ENCODE measurements at places on chromosomes 7 and 10.

GRCh38 chr10:56991591-56992069, 630.6 kb upstream of the ZWINT start:
- DNase-seq: peak; percentile 8

DNA sequence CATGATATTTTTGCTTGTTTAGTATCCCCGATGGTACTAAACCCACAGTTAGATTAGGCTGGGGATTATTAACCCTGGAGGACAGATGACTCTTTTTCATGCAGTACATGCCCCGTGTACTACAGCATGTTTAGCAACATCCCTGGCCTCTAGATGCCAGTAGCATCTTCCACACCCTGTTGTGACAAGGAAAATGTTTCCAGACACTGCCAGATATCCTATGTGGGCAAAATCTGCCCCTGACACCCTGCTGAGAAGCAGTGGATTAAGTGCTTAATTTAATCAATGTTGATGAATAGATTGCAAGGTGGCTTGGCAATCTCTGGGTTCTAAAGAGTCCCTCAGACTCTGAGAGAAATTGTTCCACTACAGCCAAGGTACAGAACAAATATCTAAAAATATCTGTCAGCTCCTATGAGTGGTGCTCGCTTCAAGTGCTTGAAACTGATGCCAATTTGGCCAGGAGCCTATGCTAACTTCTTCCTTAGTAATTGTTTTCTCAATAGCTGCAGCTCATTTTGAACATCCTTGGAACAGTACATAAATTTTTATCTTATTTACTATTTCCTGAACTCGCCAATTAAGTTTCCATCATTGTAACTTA, 247.0 kb downstream of the SORCS1 start:
- no peak for DNase-seq

DNA sequence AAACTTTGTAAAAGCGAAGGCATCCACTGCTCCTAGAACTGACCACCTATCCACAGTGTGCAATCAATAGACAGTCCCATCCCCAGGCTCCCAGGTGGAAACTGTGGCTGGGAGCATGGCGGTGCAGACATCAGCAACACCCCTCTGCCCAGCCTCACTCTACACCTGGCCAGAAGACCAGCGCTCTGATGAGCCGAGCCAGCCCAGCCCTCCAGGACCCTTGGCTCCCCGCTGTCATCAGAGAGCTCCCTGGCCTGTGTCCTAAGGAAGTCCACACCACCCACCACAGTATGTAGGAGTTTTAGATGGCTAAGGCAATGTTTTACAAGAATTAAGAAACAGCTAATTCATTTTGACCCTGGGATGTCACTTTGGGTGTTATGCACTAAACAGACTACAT, 81.0 kb downstream of the VOPP1 start:
- DNase-seq: no peak

- DNase-seq: no peak
Measured at GRCh38 chr10:119267384-119267783, 60.0 kb downstream of the GRK5 start.

GRCh38 chr7:65444899-65445823, 71.5 kb downstream of the ZNF92 start:
- DNase-seq: no peak

GRCh38 chr10:130360826-130361311, 224.7 kb downstream of the GLRX3 start:
- no peak for DNase-seq

- DNase-seq: no peak
Measured at GRCh38 chr10:48467669-48468068, 137.2 kb downstream of the ARHGAP22 start.

DNA sequence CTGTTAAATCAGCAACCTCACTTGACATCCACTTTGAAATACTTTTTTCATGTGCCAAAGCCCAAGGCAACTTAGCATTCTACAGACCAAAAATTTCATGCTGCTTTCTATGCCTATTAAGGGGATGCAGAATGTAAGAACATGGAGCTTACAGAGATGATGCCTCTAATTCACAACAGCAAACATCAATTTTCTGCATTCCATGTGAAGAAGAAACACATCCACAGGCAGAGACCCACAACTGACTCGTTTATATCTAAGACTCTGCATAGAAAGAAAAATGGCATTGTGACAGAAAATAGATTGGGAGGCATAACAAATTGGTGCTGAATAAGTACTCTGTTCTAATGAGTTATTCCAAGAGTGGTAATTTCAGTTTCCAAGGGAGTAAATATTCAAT, 107.6 kb downstream of the SGMS1 start:
- DNase-seq: no peak

GRCh38 chr10:104274762-104275721, 6.1 kb downstream of the GSTO2 start:
- peak; percentile 41 for DNase-seq

- DNase-seq: no peak
Measured at GRCh38 chr10:110829721-110830410, 41.9 kb upstream of the PDCD4 start.

DNA sequence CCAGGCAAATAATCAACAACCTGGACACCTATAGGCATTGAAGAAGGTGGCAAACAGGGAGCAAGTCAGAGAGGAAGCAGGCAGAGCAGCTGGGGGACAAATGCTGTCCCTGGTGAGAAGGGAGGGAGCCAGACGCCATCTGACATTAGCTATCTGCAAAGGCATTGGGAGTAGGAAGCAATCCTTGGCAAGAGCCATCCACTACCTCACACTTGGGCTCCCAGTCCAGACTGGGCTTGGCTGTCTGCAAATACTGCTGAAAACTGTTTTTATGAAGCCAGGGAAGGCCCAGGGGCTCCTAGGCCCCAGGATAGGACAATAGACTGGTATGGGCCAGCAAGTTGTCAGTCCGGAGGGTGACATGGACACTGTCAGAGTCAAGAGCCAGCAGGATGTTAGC, 132.5 kb downstream of the SORBS1 start:
- DNase-seq: no peak

DNA sequence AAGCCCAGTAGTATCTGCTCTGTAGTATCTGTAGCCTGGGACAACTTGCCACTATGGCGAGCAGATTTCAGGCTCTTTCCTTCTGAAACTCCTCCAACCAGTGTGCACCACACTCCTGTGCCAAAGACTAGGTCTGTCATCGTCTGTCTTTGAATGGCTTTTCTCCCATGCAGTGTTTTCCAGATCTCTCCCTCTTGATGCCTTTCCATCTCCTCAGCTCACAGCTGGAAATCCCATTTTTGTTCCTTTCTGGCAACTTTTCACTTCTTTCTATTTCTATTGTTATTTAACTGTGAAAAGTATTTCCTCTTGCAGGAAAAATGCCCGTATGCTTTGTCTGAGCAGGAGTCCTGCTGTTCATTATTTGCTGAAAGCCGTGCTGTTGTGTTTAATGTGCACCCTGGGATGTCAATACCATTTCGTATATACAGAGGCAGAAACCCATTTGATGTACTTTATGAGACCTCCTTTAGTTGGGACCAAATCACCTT, 373.7 kb downstream of the PHTF2 start:
- no peak for DNase-seq

DNA sequence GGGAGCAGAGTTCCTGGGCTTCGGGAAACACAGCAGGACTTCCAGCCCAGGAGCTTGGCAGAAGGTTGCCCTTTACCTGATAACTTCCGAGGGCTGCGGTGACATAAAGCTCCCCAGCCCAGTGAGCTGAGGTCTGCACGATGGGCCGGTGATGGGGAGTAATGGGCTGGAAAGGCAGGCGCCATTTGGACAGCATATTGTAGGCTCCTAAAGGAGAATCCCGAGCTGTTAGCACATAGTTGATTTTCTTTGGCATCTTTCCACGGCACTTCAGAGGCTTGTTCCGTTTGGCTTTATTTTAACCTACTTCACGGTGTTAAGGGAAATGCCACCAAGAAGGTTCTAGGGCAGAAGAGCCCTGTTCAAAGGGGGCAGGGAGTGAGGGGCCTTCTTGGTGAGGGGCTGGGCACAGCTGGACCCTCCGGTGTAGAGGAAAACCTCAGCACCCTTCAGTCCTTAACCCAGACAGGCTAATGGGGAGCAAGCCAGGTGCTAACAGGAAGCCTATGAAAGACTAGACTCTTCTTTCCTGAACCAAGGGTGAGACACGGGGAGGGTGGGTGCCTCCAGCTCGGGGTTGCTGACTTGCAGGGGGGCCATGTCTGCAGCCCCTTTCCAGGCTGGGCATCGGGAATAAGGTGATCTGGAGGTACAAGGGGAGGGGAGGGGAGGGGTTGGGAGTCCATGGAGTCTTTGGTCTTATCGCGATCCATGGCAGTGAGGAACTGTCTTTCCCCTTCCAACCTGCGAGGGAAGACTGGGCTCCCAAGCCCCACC, 347.7 kb downstream of the GLRX3 start:
- DNase-seq: no peak

DNA sequence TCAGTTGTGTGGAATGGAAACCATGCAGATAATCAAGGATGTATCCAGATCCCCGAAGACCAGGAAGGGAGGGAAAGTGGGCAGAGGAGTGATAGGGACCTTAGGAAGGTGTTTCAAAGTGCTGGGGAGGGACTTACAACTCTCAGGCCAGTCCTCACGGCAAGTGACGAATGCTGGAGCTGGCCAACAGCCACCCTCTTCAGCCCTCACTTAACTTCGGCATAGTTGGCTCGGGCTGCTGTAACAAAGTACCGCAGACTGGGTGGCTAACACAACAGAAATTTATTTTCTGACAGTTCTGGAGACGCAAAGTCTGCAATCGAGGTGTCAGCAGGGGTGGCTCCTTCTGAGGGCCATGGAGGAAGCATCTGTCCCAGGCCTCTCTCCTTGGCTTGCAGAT, 265.9 kb upstream of the YAE1 start:
- no peak for DNase-seq

Measured in SK-MEL-5 (cell line).